ENCODE measurements at places on chromosomes 2 and 18.
A peak's percentile ranks its signal among the peaks of the same experiment; 100 is the strongest.

DNA sequence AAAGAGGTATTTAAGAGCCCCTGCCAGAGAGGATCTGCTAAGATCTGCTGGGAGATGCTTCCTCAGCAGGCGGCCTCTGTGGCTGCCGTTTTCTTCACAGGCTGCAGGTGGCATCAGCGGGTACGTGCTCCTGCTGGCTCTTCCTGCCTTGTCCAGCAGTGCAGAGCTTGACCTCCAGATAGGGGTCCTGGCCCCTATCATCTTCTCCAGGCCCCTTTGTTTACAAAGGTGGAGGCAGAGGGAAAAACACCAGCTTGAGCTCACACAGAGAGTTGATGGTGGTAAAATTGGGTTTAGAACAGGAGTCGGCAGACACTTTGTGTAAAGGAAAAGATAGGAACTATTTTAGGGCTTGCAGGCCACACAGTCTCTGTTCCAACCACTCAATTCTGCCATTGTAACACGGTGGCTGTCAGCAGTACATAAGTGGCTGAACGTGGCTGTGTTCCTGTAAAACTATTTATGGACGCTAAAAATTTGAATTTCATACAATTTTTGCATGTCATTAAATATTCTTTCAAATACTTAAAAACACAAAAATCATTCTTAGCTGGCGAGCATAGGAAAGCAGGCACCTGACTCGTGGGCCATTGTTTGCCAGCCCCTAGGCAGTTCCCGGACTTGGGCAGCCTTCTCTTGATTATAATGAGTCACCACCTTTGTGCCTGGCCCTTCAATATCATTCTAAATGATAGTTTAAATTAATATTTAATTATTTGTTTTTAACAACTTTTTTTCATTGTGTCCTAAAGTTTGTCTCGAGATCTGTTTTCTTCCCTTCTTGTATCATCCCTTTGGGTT is 98.2 kb upstream of the B3GNT7 start:
- peak; percentile 64 for DNase-seq

- DNase-seq = no peak
These were observed 1.2 kb upstream of the SGPP2 start for GRCh38 chr2:222423186-222423585.

GRCh38 chr2:58890865-58891525 is 649.9 kb upstream of the FANCL start:
- no peak for DNase-seq

- DNase-seq = peak; percentile 83
These were observed 823 bp downstream of the PARD3B start for GRCh38 chr2:204545861-204546735.

DNA sequence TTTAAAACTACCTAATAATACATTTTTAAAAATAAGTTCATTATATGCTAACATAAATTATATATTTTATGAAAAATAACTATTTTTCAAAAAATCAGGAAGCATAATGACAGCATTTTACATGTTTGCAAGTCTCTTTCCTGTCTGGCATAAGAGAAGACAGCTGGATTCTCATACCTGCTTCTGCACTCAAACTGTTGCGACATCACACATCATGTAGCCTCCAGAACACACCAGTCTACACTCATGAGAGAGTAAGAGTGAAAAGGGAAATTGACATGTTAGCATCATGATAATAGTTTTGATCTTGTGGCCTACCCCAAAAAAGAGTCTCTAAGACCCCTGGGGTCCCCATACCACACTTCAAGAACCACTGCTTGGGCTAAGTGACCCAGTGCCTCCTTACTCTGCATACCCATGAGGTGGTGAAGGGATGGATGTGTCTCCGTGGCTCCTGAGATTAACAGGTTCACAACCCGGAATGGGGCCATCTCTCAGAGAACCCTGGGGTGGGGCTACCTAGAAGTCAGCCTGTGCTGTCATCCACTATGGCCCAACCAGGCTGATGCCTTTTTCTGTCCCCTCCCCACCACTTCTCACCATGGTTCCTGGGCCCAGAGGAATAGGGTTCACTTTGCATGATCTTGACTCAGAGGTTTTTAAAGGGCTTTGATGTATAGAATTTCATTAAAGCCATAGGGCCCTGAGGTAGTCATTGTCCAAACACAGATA is 102.6 kb upstream of the DAPL1 start:
- no peak for DNase-seq

GRCh38 chr2:237652181-237652580 is 24.8 kb downstream of the LRRFIP1 start:
- DNase-seq = no peak

DNA sequence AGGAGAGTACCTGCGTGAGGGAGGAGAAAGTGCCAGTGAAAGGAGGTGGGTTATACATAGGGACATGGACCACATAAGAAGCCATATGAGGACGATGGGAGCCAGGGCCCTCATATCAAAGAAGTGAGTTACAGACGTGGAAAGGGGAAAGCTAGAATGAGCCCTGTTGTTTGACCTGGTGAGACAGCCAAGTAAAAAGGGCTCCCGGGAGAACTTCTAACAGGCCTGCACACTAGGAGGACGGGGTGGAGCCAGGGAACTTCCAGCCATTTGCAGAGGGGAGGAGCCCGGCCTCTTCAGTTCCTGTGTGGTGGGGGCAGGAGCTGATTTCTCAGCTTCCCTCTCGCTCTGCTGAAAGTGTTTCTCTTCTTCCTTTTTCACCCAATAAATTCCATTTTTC is 84.1 kb upstream of the SLC66A3 start:
- peak; percentile 8 for DNase-seq

GRCh38 chr2:179268277-179268925 is 3.8 kb upstream of the SESTD1 start:
- DNase-seq = no peak

DNA sequence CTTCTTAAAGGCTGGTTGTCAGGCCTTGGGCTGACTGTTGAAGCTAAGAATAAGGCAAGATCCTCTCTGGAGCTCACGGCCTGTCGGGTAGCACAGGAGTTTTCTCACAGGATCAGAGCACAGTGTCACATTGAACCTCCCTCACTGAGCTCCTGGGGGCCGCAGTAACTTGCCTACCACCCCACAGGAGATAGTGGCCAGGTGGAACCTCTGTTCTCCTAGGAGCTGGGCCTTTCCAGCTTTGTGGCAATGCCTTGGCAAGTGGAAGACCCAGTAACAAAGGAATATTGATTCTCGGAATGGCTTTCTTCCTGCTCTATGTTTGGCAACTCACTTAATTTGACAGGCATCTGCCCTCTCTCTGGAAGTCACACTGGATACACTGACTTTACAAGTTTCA is 1.2 kb upstream of the ALK start:
- DNase-seq = no peak

DNA sequence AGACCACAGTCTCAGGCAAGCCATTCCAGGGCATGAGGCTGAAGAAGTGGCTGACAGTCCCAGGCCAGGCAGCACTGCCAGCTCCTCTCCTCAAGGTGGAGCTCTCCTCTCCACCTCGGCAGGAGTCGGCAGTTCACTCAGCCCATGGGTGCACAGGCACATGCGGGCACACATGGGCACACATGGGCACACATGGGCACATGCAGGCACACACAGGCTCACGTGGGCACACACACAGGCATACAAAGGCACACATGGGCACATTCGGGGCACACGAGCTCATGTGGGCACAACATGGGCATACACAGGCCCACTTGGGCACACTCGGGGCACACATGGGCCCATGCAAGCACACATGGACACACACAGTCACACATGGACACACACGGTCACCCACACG is 65.3 kb upstream of the TAF1B start:
- peak; percentile 52 for DNase-seq

DNA sequence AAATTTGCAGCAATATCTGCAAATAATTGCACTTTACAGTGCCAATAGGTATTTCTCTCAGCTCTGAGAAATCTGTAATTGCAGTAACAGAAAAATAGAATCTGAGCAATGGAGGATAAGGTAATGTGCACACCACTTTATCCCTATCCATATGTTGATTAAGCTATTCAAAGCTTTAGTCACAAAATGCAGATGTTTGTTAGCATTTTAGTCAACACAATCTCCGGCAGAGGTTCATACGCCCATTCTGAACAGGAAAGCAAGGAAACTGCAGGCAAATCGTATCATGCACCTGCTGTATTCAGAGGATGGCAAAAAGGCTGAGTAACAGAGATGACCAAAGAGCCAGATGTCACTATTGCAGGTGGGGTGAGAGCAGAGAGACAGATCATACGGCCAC is 566.2 kb upstream of the CDH2 start:
- DNase-seq = no peak

- DNase-seq = no peak
These were observed 31.1 kb upstream of the FAM237A start for GRCh38 chr2:206611191-206611590.

DNA sequence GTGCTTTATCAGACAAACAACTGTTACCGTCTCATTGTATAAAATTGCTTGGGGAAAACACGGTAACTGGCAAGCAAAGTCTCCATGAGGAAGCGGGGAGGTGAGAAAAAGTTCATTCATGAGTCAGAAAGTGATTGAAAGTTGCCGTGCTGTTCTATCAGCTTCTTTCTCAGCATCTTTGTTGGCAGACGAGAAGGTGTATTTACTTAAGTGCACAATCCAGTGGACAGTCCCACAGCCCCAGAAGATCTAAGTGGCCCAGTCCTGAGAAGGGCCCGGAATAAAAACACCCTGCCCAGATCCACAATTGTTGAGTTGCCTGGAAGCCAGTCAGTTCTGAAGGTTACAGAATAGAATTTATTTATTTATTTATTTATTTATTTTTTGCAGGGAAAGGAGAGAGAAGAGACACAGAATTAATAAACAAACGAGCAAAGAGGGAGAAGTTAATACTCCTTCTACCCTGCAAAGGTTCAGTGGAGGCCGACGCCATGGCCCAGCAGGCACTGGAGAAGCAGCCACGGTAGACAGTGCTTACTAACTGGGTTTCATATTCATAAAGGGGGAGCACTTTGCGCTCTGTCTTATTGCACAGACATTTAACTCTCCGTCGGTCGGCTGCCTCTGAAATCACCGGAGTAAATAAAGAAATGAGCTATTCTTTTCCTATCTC is 676.0 kb upstream of the SALL3 start:
- no peak for DNase-seq

GRCh38 chr2:237440819-237441281 is 26.9 kb upstream of the COL6A3 start:
- DNase-seq = no peak

DNA sequence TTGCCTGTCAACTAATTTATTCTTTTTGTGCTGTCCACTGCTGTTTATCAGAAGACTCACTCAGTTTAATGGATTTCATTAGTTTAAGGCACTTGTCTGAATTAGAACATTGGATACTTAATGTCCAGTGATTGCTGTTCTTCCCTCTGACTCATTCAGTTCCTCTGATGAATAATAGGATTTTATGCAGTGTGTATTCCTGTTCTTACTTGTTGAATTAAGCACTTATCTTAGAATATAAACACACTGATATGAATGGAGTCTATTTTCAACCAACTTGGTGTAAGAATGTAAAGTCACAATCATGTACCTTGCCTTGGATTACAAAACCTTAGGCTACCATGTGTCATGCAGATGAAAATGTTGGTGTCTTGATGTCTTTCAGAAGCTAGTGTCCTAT is 87.0 kb upstream of the PROKR1 start:
- DNase-seq = no peak

DNA sequence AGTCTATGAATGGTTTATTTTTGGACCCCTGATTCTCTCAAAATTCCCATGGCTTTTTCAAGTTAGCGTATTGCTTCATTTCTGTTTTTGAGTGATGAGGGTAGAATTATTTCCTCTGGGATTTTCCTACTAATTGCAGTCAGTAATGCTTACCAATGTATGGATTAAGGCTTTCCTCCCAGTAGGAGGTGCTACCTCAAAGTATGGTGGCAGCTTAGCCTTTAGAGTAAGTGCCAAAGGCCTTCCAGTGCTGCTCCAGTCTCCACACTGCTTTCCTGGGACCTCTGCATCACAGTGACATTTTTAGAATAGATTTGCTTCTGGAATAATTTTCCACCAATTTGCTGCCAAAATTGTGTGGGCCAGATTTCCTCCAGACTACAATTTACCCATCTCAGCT is 16.2 kb upstream of the SSB start:
- DNase-seq = no peak

DNA sequence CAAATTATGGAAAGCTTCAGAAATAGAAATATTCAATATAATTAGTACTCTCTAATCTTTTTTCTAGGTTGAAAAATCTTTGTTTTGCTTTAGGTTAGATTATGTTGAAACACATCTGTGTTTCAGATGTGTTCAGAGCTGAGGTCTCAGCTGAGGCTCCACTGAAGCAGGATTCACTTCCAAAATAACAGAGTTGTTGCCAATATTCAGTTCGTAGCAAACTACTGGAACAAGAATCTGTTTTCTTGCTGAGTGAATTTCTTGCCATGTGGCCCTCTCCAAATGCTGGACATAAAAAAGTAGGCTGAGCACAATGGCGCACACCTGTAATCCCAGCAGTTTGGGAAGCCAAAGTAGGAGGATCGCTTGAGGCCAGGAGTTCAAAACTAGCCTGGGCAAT is 8.7 kb downstream of the PHOSPHO2 start:
- no peak for DNase-seq

- no peak for DNase-seq
These were observed at the start of gene GRP for GRCh38 chr18:59219672-59220163. TSS of gene GRP (plus strand) at chr18:59220158. CDS start at chr18:59220266, 108 bp downstream.

- DNase-seq = no peak
These were observed 95.6 kb upstream of the ITGB6 start for GRCh38 chr2:160295519-160296207.

DNA sequence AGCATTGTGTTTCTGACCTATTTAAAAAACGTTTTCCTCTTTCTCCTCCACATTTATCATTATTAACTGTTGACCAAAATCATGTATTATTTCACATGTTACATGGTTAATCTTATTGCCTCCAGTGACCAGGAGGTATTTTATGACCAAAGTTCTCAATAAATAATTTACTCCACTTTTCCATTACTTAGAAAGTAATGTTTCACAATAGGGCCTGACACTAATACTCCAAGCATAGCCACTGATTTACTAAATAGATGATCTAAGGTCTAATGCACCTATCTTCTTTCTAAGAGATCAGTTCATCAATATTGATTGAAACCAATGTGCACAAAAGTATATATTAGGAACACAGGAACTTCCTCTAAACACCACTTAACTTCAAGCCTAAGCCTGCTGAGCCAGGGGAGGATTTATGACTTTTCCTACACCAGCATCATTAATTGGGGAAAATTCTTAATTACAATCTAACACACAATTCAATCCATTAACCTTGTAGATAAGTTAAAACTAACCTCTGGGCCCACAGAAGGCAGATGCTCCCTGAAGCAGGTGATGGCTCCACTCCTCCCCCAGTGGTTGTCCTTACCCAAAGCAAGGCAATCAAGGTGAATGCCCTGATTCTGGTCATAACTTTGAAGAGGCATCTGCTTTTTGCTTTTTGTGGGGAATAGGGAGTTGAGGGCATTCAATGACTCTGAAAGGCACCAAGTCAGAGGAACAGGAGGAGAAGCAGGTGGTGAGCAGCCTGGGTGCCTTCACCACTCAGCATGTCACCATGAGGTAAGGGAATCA is 33.9 kb downstream of the RBMS1 start:
- DNase-seq = no peak

GRCh38 chr2:164522561-164522981 is 98.7 kb downstream of the GRB14 start:
- DNase-seq = no peak

GRCh38 chr2:73284296-73285158 is at the start of gene FBXO41:
TSS of gene FBXO41 (minus strand) at chr2:73284478. CDS start at chr2:73269630, 14,848 bp downstream.
- DNase-seq = peak; percentile 45

All from small intestine (tissue), 16 donors.